SJSA1 (cell line): ENCODE measurements at places on chromosomes 4 and X. TPM values are rescaled to one million over a fixed set of nuclear protein-coding genes. Genes with fewer than 3 reads are reported as not detected.

GRCh38 chr4:3174371-3175338, 74.3 kb upstream of the MSANTD1 start:
- DNase-seq = no peak

GRCh38 chr4:7414736-7415510, 19.8 kb downstream of the PSAPL1 start:
- no peak for DNase-seq

GRCh38 chr4:52376132-52376704, 282.9 kb downstream of the USP46 start:
- no peak for DNase-seq

DNA sequence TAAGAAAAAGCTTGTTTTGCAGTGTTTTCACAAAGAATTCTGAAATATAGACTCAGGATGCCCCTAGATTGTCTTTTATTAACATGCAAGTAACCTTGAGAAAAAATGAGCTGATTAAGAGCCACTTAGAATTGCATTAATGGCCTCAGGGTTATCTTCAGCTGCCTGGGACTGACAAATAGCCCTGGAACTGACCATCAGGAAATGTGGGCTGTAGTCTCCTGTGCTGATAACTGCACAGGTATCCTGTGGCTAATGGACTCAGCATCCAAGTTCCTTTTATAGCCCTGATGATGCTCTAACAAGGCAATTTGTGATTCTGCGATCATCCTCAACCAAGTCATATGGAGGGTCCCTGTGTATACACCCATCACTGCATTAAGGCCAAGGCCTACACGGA, 17.0 kb downstream of the CA5B start:
- no peak for DNase-seq

GRCh38 chr4:25857403-25857802, 5.4 kb downstream of the SEL1L3 start:
- DNase-seq = no peak

DNA sequence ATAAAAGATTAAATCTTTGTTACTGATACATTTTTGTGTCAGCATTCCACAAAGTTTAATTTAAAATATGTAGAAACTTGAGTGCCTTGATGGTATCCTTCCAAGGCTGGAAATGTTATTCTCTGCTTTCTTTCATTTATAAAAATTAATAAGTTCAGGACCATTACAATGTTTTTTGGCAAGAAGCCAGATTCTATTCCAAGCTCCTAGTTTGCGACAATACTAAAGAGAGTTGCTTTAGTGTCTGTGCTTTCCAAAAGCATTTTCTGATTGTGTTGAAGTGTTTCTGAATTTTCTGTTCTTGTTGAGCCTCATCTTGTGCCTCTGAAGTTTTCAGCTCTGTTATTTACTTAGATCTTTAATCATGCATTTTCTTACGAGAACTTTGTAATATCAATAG, 516.2 kb downstream of the KCTD8 start:
- no peak for DNase-seq

GRCh38 chr4:119233750-119234149, 21.2 kb downstream of the USP53 start:
- DNase-seq = no peak

DNA sequence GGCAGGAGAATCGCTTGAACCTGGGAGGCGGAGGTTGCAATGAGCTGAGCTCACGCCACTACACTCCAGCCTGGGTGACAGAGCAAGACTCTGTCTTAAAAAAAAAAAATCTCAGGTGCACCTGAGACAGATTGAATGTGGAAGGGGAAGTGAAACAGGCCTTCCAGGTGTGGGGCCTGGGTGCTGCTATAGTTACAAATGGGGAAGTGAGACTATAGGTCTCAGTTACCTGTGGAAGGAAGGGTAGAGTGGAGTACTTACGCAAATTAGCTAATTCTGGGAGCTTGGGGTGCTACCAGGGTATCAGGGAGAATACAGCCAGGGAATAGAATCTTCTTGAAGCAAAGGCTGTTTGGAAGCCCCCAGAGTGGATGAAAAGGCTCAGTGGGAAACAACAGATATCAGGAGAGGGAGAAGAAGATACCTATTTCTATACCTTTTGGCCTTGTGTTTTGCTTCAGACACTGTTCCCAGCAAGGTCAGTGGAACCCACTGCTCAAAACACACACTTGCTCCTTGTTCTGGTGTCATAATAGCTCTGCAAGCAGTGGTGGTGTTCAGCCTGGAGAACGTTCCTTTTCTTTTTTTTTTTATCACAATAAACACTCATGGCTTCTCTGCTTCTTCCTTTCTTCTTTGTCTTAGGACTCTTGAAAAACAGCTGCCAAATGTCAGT, 7.0 kb downstream of the CD38 start:
- DNase-seq = no peak

GRCh38 chrX:47380268-47380667, 9.9 kb downstream of the ZNF157 start:
- DNase-seq = no peak

- DNase-seq = no peak
Observed at GRCh38 chr4:92299152-92299551, 4.6 kb upstream of the GRID2 start.

DNA sequence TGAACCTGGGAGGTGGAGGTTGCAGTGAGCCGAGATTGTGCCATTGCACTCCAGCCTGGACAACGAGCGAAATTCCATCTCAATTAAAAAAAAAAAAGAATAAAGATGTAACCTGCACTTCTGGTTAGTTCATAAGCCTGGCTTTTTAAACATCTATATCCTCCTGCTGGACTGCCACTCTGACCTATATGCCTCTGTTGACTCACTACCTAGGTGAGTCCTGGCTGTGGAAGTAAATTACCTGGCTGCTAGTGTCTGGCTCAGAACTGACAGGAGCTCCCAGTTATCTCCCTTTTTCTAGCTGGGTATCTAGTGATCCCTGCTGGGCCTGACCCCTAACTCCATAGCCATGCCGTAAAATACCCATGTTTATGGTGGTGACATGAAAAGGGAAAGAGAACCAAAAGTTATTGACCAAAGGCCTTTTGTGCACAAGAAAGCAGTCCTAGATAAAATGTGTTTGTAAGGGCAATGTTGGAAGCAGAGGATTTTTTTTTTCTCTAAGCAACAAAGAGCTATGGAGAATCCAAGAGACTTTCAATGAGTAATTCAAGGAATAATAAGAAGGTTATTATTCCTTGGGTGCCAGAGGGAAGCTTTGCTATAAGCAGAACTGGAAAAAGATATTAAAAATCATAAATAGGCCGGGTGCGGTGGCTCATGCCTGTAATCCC, 10.4 kb upstream of the G3BP2 start:
- DNase-seq = no peak

DNA sequence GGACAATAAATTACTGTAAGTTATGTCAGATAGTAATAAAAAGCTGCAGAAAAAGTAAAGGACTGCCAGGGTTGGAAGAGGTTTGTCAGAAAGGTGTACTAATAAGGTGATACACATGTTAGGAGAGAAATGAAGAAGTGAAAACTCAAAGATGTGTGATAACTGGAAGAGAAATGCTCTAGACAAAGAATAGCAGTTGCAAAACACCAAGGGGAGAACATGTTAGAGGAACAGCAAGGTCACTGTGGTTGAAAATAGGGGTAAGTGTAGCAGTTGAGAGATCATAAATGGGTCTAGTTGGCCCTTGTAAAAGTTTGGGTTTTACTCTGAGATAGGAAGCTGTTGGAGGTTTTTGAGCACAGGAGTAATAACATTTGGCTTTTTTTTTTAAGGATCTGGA, 46.9 kb downstream of the HSPA4L start:
- DNase-seq = no peak

- DNase-seq = no peak
Observed at GRCh38 chr4:6453688-6453990, 18.8 kb downstream of the PPP2R2C start.

The SSR4 gene
- 139 and 225 TPM in 2 replicates for total RNA-seq

GRCh38 chr4:154911097-154911496, 130.0 kb downstream of the RBM46 start:
- no peak for DNase-seq
